H1 (cell line): ENCODE measurements at places on chromosomes 6 and 20.

DNA sequence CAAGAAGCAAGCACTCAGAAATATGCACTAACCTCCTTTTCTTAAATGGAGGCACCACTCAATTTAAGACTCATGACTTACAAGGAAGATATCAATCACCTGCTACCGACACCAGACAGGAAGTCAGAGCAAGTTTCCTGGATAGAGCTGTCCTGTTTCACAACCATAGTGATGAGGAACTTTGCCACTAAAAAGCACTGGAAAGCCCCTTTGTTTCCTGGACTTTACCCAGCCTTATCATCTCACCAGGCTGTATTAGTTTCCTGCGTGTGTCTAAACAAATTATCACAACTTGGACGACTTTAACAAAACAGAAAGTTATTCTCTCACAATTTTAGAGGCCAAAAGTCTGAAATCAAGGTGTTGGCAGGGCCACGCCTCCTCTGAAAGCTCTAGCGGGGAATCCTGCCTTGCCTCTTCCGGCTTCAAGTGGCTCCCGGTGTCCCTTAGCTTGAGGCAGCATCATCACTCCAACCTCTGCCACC, 253.8 kb upstream of the STXBP5 start:
- no peak for DNase-seq

DNA sequence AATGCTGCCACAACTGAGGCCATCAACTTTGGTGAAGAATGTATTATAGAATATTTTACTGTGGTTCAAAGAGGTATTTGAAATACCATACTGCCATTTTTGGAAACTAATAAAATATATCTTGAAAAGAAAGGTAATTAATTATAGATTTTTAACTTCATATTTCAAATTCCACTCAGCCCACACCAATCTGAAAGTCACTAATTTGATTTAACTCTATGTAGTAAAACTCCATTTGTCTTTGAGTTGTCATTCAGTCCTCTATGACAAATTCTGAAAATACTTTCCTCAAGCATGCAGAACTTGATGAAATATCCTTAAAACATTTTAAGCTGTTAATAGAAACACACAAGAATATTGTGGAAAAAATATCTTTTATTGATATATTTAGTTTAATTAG, 1196.7 kb upstream of the CITED2 start:
- DNase-seq: no peak

- no peak for DNase-seq
Measured at GRCh38 chr20:53021934-53022333, 49.8 kb downstream of the TSHZ2 start.

DNA sequence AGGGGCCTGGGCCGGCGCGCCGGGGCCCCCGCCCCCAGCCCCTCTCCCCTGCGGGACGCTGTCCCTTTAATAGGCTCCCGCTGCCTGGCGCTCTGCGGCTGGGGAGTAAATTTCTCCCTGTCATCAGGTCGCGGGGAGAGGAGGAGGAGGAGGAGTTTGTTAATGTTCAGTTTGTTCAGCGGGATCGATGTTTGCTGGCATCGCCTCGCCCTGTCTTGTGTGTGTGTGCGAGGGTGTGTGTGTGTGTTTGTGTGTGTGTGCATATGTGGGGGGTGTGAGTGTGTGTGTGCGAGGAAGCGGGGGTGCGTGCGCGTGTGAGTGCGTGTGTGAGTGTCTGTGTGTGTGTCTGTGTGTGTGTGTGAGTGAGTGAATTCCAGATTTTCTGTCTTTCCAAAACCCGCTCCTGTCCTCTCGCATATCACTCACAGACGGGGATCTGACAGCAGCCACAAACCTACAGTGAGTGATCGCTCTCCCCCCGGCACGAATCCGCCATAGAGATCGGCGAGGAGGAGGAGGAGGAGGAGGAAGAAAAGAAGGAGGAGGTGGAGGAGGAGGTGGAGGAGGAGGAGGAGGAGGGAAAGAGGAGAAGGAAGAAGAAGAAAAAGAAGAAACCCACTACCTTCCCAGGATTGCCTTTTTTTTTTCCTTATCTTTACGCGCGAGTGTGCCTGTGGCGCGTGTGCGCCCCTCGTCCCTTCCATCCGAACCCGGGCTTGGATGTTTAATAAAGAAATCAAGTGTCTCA, at the start of gene TSHZ2:
Gene TSHZ2 (plus strand): TSS at position 169 of the 748 bp plus-strand sequence. CDS start 936 bp downstream, outside the sequence.
- DNase-seq: no peak

DNA sequence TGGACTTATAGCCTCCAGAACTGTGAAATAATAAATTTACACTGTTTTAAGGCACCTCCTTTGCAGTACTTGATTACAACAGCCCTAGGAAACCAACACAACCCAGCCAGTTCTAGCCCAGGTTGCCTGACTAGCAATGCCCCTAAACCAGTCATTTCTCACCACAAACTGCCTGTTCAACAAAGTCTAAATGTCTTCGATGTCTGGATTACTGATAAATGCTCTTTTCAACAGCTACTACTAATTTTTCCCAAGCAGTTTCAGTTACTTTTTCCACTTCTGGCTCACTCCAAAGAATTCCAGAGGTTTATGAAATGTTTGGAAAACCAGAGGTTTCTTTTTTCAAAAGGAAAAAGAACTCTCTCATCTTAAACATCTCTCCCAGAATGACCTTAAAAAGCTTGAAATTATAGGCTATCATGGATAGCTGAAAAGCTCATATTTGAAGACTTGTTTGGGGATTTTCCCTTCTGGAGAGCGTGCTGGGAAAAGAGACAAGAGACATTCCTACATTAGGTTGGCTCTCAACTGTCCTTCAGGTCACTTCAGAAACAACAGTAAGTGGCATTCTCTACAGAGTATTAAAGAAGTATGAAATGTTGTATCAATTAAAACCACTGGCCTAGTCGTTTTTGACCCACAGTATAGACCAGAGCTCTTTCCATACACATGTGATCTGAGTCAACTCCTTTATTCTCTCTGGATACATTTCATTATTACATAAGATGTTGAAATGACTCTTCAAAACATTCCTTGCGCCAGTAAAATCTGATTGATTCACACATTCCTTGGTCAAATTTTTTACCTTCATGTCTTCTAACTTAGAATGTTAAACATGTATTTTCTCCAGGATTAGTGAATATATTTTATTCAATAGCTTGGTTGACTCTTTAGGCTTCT, 265.9 kb downstream of the COL12A1 start:
- no peak for DNase-seq

DNA sequence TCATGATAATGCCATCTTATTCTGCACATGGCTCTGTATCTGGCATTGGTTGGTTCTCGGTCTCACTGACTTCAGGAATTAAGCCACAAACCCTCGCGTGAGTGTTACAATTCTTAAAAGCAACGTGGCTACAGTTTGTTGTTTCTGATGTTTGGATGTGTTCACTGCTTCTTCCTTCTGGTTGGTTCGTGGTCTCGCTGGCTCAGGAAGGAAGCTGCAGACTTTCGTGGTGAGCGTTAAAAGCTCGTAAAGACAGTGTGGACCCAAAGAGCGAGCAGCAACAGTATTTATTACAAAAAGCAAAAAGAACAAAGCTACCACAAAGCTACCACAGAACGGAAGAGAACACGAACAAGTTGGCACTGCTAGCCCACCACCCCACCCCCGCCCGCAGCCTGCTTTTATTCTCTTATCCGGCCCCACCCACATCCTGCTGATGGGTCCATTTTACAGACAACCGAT, 51.1 kb downstream of the MYLIP start:
- no peak for DNase-seq

DNA sequence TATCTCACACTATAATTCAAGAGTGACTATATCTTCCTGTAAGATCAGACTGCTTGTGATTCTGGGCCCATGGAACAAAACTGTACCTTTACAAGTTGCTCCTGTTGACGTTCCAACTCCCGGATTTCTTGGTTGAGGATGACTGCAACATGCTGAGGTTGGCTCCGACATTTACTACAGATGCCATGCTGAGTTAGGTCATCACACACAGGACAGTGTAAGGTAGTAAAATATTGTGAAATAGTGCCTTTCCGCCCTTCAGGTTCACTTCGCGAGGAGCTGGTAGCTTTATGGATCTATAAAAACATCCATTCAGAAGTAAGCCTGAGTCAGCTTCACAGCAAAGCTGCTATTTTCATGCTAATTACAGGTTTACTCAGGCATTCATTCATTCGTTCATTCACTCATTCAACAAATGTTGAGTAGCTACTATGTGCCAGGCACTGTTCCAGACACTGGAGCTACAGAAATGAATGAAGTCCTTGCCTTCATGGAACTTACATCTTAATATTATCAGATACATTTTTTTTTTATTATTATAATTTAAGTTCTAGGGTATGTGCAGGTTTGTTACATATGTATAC, 175.7 kb downstream of the REV3L start:
- DNase-seq: no peak

DNA sequence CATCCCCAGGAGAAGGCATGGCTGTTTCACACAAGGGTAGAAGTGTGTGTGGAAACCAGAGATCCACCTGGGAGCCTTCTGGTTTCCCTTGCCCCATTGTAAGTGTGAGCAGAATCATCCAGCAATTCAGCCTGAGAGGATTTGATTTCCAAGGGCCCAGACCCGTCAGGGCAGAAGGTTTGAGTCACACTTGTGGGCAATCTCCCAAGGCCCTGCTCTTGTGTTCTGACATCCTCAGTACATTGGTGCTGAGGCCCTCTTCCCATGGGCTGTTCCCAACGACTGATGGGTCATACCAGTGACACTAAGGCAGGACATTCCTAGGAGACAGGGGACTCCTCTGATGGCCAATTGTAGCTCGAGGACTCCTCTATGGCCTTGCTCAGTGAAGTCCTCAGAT, 58.2 kb upstream of the POLR1H start:
- no peak for DNase-seq

GRCh38 chr20:45320948-45321595, 13.0 kb upstream of the MATN4 start:
- no peak for DNase-seq

DNA sequence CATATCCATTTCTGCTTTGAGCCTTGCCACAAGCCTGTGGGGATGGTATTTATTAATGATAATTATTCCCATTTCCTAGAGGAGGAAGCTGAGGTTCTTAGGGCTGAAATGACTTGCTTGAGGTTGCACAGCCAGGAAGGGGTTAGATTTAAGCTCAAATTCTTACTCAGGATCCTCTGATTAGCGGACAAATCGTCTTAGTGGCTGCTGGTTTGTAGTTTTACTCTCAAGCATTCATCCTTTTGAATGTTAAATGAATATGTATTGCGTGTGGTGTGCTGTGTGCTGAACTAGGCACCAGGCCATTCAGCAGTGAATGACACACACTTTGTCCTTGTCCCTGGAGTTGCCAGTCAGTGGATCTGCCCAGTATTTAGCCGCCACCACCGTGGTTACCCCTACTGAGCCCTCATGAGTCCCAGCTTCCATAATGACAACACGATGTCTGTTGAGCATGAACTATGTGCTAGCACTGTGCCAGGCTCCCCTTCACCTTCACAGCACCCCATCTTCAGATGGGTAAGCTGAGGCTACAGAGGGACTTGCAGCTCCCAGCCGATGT, 10.0 kb downstream of the PACSIN1 start:
- no peak for DNase-seq

DNA sequence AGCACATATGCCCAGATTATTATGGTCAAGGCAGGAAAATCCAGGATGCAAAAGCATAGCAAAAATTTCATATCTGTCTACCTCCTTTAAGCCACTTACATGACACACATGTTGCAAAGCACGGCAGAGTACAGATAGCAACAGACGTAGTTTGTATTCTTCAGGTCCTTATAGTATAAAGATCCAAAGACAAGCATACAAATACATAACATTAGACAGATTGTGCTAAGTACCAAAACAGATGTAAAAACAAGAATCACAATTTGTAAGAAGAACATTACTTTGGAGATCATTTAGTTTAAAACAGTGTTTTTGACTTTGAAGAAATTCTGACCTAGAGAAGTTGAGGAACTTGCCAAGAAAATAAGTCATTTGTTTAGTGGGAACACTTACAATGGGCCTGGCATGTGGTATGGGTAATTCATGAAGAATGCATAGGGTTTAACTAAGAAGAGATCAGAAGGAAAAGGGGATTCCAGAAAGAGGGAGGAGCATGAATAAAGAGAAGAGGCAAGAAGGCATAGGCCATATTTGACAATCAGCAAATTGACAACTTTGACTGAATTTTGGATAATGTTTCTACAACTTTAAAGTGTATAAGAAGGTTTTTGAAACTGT, 30.6 kb upstream of the LMBRD1 start:
- DNase-seq: no peak

GRCh38 chr20:37435607-37436006, 85.4 kb upstream of the NNAT start:
- DNase-seq: no peak

DNA sequence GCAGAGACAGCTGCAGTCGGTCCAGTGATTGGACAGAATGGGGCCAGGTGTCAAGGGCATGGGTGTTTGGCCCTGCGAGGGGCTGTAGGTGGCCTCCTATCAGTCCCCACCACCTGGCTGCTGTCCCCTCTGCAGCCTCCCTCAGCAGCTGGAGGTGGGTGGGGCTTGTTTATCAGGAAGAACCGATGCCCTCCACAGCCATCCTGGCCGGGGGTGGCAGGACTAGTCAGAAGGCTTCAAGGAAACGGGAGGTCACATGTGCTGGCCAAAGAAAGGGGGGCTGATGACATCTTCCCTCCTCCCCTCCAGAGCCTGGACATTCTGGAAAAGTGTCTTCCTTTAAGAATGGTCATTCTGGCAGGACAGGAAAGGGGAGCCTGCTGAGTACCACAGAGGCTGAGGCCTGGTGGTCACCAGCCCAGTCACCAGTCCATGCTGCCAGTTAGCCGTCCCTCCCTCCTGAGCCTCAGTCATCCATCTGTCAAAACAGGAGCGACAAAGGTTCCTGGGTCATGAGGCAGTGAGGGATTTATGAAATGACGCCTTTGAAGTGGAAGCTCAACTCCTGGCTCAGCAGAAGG, 4.1 kb downstream of the FAM210B start:
- DNase-seq: no peak

DNA sequence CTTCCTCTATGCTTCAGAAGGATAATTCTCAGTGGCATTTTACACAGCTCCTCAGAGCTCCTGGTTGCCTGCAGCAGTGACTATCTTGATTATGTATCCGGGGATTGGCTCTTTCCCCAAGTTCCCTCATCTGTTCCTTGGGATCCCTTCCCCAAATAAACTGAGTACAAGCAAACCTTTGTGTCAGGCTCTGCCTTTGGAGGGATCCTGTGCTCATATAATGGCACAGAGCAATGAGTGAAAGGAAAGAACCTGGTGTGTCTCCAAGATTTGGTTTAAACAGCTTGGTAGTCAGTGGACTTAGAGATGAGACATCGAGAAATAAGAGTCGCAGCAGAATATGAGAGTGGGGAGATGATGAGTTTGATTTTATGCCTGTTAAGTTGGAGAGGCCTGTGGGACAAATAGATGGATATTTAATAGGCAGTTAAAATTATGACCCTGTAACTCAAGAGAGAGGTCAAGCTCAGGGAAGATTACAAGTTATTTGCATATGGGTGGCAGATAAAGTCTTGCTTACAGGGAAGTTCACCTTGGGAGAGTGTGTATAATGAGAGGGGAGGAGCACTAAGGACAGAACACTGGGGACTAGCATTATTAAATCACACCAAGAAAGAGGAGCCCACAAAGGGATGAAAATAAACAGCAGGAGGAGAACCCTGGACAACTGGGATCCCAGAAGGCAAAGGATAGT, 44.1 kb upstream of the GCLC start:
- DNase-seq: no peak

GRCh38 chr20:46757754-46758678, 48.6 kb downstream of the SLC2A10 start:
- DNase-seq: no peak
